ENCODE measurements at places on chromosomes 6 and 20.

- DNase-seq: peak; percentile 64
These were observed 130.6 kb downstream of the BCAS1 start for GRCh38 chr20:53939572-53940359.

GRCh38 chr6:34729631-34730470 lies 27.5 kb upstream of the SNRPC start:
- no peak for DNase-seq

DNA sequence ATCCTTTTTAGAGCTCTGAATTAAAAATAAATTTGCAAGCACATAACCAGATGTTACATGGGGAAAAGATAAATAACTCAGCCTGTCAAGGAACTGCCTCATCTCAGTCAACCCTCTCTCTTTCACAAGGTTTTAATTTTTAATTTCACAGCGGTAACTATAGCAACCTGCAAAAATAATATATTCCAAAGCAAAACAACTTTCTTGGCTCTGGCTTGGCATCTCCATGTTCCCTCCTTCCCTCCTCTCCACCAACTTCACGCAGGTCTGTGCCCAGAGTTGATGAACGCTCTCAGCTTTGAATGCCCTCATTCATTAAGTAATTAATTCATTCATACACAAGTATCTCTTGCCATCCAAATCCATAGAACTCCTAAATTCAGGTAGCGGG lies 32.5 kb upstream of the SIRPA start:
- no peak for DNase-seq

DNA sequence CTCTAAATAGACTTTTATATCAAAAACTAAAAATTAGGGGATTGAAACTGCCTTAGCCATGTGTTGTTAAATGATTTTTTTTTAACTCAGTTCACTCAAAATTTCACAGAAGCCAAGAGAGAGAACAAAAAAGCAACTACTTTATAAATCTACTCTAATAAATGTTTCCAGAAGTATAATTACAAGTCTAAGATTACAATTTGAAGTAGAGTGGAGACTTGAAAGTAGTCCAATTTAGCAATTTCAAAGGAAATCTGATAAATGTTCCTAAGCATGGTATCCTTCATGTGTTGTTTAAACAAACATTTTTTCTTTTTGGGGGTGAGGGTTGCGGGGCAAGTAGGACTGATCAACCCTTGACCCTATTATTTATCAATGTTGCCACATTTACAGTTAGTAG lies 72.6 kb downstream of the PHIP start:
- DNase-seq: no peak

- DNase-seq: no peak
These were observed 91.6 kb upstream of the RIPOR2 start for GRCh38 chr6:25027221-25027916.

- no peak for DNase-seq
These were observed 509.0 kb downstream of the CD83 start for GRCh38 chr6:14626556-14626955.

DNA sequence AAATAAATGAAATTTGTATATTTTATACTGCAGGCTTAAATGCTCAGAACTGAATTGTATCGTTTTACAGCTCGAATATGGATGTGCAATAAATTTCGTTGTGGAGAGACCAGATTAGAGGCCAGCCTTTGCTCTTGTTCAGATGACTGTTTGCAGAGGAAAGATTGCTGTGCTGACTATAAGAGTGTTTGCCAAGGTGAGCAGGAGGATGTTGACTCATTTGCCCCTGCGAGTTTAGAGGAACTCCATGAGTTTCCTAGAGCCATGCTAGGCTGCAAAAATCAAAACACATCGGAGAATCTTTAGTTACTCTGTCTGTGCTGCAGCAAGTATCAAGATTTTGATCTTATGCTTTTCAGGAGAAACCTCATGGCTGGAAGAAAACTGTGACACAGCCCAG lies 15.4 kb downstream of the ENPP3 start:
- no peak for DNase-seq
